RPMI7951 (cell line): ENCODE measurements at places on chromosomes 6 and 20. TPM values are rescaled to one million over a fixed set of nuclear protein-coding genes. Genes with fewer than 3 reads are reported as not detected.
A peak's percentile ranks its signal among the peaks of the same experiment; 100 is the strongest.

DNA sequence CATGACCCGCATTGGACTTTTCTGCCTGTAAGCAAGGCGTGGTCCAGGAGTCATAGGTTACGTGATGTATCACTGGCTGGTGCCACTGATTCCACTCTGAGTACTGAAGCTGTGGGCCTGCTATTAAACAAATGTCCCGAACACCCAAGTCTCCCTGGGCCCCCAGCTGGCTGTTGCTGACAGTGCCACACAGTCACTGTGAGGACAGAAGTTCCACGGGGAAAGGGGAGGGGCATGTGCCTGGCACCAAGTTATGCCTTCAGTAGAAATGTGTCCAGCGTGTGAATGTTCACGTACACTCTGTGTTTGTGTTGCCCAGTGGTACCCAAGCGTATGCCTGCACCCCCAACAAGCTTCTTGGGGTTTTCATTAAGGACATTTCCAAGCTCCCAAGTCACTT, 171.4 kb upstream of the QKI start:
- no peak for DNase-seq

The SCUBE3 gene
- total RNA-seq = 0.10 and 0.24 TPM in 2 replicates

The SLC26A8 gene
- not detected in 2 replicates for total RNA-seq

DNA sequence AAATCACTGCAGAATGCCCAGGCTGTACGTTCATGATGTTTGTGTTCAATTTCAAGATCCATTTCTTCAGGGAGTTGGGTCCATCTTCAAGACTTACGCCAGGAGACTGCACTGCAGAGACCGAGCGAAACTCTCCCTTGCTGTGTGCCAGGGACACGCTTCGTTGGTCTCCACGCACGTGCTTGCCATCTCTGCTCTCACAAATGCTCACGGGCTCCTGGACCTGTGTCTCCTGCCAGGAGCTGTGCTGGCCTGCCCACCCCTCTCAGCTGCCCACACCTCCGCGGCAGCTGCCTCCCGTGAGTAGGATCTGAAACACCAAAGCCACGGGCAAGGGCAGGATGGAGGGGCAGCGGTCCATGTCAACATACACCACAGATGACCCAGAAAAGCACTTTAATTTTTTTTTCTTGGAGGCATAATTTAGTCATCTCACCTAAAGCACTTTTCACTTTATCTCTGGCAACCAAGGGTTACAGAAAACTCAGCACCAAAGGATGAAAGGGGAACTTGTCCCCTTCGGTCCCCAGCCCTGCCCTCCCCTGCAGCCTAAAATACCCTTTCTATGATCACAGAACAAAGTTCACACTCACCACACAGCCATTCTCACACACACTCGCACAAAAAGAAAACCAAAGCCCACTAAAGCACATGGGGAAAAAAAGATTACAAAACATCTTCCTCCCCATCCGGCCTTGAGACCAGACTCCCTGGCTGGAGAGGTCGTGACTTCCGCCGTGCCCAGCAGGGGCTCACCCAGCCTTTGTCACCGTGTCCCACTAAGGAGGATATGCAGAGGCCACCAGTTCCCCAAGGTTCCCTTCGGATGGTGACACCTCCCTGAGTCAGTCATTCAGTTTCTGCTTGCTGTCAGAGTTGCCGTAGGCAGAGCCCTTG, 137.9 kb downstream of the AGPAT4 start:
- DNase-seq = no peak

The CST3 gene
- total RNA-seq = 515 and 755 TPM in 2 replicates

- DNase-seq = no peak
Observed at GRCh38 chr20:37544386-37544785, 16.7 kb upstream of the BLCAP start.

- DNase-seq = no peak
Observed at GRCh38 chr6:144019929-144020328, 11.9 kb upstream of the PLAGL1 start.

DNA sequence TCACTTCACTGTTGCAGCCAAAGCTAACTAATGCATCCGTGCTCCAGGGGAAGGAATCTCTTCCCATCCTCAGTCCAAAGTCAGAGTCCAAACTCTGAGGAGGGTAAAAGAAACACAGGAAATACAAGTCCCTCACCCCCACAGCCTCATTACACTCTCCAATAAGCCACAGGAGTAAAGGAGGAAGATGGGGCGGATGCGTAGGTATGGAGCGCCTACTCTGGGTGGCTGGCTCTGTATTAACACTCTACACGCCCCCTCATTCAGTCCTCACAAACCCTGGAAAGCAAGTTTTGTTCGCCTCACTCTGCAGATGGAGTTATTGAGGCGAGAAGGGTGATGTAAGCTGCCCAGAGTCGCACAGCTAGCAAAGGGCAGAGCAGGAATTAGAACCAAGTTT, 242.9 kb downstream of the NRN1 start:
- DNase-seq = no peak

DNA sequence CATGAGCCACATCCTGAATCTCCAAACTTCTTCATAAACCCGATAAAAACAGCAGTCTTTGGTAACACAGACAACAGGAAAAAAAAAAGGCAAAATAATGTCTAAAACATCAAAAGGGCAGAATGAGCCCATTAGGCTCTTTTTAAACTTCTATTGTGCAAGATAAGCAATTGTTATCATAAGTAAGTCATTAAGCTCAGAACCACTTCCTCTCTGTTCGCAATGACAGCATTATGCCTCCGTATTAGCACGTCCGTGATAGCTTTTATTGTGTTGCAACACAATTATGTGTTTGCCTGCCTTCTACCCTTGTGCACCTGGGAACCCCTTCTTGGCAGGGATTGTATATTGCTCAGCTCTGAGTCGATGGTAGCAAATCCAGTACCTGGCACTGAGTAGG, 147.1 kb downstream of the LRFN2 start:
- no peak for DNase-seq

The CD24 gene
- 0.72 and 1.9 TPM in 2 replicates for total RNA-seq

The SLC22A7 gene
- total RNA-seq = not detected in 2 replicates

DNA sequence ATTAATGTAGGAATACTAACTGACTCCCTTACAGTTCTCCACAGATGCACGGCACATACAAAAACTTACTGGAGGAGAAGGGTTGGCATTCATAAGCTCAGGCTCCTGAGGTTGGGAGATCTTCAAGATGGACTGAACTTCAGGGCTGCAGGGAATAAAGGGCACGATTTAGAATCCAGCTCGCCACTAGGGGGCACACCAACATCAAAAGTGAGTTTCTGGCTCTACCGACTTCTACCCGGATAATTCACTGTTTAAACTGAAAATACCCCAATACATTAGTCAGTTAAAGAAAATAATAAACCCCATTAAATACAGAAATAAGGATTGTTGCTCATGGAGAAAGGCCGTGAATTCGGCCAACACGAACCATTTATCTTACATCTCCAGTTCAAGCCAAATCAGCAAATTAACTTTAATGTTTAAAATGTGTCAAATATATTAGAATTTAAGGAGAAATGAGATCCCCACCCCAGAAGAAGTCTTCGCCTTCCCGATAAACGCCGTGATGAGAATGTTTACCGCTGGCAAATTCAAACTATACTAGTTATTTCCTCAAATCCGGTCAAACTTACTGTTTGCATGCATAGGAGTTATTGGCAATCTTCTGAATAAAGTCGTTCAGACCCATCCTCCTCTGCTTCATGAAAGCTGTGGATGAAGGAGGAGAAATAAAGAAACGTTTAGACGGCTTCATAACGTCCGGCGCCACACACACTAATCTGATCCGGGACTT, 121.7 kb upstream of the SLC2A12 start:
- peak; percentile 84 for DNase-seq

DNA sequence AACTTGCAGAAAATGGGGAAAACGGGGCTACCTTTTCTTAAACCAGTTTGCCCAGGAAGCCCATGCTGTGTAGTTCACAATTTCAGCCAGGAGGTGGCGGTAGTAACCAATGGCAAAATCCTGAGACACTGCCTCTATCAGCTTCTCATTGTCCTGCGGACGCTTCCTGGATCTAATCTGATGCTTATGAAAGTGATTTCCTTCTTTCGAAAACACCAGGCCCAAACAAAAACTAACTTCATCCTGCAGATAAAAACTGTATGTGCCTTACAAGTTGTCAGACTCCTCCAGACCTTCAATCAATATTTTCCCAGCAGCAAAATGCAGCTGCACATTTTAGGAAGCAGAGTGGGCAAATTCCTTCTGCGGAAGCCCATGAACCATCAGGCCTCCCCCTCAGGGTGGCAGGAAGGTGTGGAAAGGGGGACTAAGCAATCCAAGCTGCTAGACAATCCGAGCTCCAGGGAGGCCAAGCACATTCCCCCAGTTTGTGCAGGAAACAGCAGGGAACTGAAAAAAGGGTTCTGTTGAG, 88.5 kb downstream of the LY86 start:
- DNase-seq = peak; percentile 68

DNA sequence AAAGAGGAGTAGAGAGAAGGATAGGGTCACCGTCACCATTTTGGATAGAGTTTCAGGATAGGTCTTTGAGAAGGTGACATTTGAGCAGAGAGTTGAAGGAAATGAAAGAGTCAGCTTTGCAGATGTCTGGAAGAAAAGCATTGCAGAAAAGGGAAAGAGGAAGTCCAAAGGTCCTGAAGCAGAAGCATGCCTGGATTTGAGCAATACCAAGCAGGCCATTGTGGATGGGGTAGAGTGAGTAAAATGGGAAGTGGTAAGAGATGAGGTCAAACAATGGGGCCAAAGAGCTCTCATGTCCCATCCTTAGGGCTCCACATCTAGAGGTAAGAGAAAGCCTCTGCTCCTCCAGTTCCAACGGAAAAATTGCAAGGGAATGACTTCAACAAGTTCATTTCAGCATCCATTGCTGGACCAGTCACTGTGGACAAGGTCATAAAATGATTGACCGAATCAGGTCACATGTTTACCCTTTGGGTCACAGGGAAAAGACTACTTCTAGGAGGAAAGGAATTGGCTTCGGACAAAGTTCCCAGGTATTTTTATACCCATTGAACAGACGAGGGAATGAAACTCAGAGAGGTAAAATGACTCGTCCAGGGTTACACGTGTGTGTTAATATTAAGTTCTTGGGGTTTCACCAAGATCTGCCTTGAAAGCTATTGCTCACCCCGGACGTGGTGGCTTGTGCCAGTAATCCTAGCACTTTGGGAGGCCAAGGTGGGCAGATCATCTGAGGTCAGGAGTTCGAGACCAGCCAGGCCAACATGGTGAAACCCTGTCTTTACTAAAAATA, 6.6 kb upstream of the SAMHD1 start:
- DNase-seq = no peak

- DNase-seq = no peak
Observed at GRCh38 chr6:134637847-134638437, 312.0 kb downstream of the ALDH8A1 start.

DNA sequence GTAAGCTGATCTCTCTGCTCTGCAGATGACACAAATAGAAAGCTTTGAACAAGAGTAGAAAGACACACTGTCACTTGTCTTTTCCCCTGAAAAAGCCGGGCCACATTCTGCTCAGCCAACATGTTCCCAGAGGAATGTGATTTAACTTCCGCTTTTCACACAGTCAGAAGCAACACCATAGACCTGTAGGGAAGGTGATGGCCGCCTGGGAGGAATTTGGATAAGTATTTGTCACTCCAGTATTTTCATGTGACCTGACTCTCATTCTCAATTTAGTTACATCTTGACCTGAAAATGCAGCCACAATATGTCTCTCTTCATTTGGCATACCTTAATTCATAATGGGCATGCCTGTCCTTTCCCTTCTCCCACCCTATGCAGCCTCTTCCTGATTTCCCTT, 2.0 kb upstream of the GRM1 start:
- no peak for DNase-seq

- DNase-seq = peak; percentile 53
Observed at GRCh38 chr20:46324960-46325703, 16.8 kb upstream of the CDH22 start.

- no peak for DNase-seq
Observed at GRCh38 chr6:99668036-99668705, 61.5 kb downstream of the PRDM13 start.

The SPTLC3 gene
- 11.4 and 16.6 TPM in 2 replicates for total RNA-seq

DNA sequence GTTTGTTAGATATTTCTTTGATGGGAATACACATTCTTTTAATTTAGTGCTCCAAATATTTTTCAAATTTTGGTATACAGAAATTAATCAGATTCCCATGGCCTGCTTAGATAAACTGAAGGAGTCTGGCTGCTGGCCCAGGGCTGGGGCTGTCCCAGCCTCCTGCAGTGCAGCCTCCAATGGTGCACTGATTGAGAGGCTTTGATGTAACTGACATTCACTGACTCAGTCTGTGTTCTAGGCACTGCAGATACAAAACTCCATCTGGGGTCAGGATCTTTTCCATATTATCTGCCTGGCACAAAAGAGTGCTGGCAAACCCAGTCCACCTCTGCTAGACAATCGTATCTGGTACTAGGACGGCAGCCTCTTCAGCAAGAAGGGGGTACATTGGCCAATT, 64.8 kb downstream of the GRIK2 start:
- DNase-seq = no peak

The DLL1 gene
- 2.4 and 2.7 TPM in 2 replicates for total RNA-seq

- no peak for DNase-seq
Observed at GRCh38 chr6:101266063-101266462, 127.4 kb upstream of the GRIK2 start.

The SUMO4 gene
- 0.78 and 0.84 TPM in 2 replicates for total RNA-seq

The ERVFRD-1 gene
- not detected in 2 replicates for total RNA-seq

DNA sequence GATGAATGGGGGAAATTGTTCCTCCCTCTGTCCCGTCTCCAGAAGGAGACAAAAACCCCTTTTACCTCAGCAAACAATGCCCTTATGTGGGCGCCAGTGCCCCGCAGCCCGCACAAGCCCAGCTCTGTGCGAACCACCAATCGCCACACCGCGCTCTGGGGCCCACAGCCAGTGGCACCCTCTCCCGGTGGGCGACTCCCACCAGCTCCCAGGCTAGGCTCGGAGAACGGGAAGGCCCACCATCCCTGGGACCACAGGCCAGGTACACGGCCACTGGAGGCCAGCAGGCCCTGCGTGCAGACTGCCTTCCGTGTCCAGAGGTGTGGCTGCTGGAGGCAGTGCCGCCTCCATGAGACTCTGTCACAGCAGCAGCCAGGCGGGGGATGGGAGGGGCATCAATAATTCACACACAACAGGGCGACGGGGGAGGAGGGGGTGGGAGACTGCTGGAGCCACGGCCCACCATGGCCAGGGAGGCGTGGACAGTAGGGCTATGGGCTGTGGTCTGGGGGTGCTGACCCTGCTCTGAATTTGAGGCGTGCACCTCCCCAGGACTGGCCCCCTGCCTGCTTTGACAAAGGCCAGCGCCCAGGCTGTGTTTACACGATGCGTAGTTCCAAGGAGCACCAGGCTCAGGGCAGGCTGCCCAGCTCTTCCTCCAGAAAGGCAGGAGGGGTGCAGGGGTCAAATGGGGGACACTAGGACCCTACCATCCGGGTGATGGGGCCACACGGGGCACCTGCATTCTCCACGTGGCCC, 105.7 kb downstream of the ASXL1 start:
- DNase-seq = peak; percentile 28

The LBP gene
- not detected in 2 replicates for total RNA-seq

The PRL gene
- total RNA-seq = not detected in 2 replicates

The MAN1A1 gene
- 17.8 and 19.7 TPM in 2 replicates for total RNA-seq

DNA sequence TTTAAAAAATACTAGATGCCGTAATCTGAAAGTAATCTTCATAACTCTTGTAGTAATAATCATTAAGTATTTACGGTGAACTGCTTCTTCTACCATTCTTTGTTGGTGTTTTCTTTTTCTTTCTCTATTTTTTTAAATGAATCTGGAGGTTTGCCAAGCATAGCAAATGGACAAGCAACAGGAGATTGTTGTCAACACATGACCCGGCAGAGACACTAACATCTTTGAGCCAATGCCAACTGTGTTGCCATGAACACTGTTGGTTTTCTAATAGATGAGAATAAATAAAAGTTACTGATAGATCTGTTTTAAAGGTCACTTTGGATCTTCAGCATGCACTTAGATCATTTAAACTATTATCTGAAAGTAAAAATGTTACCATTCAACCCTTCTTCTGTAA, 523.6 kb upstream of the EYS start:
- DNase-seq = no peak
